SIG-M5 (cell line): ENCODE measurements at places on chromosomes 5 and 9.
A peak's percentile ranks its signal among the peaks of the same experiment; 100 is the strongest.

GRCh38 chr5:36178524-36178890, 26.6 kb downstream of the SKP2 start:
- DNase-seq = no peak

GRCh38 chr5:172446336-172447051, 7.8 kb downstream of the SH3PXD2B start:
- DNase-seq = no peak

DNA sequence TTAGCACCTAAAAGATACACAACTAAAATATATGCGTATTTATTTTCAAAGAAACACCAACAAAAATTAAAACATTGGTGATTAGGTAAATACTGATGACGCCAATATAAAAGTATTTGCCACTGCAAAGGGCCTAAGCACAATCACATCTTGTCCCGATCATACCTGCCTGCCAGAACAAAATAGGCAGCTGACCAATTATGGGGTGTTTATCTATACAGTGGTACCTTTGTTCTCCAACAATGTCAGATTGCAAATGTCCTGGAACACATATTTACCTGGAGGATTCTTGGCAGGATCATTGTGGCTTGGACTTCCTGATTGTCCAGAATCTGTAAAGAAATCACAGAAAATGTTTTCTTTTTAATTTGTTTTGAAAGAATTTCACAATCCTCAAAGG, 134.5 kb downstream of the NFIB start:
- DNase-seq = no peak

GRCh38 chr9:254516-254915, 39.9 kb downstream of the DOCK8 start:
- no peak for DNase-seq

- DNase-seq = no peak
Measured at GRCh38 chr5:133841831-133842750, 126.3 kb downstream of the C5orf15 start.

GRCh38 chr5:72172786-72173185, 65.5 kb downstream of the MAP1B start:
- no peak for DNase-seq

- DNase-seq = no peak
Measured at GRCh38 chr5:63553073-63553472, 409.2 kb downstream of the HTR1A start.

DNA sequence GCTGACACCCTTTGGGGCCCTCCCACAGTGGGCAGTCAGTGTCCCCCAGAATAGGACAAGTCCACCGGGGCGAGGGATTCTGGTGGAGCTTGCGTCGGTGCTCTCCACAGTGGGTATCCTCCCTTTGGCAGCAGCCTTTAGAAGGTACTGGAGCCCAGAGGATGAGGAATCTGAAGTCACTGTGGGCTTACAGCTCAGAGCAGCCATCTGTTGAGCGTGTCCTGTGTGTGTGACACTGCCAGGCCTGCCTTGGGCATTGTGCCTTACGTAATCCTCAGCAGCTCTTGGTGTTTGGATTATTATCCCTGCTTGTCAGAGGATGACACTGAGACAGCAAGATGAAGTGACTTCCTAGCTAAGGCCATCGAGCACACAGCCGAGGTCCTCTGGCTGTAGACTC, 12.6 kb downstream of the URM1 start:
- no peak for DNase-seq

- DNase-seq = no peak
Measured at GRCh38 chr5:108917596-108917995, 169.9 kb downstream of the FER start.

- DNase-seq = no peak
Measured at GRCh38 chr9:103661663-103662062, 432.4 kb upstream of the SMC2 start.

GRCh38 chr5:124704594-124705284, 41.7 kb downstream of the ZNF608 start:
- no peak for DNase-seq

DNA sequence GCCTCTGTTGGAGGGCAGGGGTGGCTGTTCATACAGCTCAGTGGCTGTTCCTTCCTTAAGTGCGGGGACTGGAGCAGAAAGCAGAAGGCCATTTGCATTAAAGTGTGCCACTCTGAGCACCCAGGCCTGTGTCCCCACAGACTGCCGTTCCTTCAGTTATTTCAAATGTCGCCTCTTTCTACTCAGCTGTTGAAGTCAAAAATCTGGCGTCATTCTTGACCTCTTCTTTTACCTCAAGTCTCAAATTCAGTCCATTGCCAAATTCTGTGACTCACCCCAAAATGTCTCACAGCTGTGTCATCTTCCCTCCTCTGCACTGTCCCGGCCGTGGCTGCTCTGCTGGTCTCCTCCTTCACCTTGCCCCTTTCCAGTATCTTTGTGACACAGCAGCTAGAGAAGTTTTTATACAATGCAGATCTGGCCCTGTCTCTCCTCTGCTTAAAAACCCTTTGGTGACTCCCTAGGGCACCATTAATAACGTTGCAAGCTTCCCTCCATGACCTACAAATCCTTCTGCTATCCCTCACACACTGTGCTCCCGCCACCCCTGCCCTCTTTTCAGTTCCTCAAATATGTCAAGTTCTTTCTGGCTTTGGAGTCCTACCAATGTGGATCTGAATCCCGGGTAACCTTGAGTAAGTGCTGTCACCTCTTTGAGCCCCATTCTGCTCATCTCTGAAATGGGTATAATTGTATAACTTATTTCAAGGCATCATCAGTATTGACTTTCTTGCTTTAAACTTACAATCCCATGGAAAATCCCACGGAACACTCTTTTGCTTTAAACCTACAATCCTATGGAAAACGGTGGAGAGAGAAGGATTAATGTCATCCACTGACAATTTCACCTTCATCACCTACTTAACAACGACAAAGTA, 98.3 kb upstream of the BOD1 start:
- DNase-seq = no peak

DNA sequence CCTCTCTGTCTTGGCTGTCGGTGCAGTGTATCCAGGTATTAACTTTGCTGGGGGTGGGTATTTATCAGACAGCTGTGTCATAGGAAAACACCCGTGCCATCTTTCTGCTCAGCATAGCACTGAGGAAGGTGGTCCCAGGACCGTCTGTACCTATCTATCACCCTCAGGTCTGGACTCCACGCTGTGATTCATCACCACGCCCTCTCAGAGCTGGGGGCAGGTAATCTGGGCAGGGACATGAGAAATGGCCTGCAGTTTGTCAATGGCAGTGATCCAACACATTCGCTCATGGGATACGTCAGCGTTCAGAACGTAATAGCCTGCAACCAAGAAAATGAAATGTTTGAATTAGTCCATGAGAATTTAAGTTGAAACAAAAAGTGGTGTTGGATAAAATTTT, 151.6 kb upstream of the MAP1B start:
- no peak for DNase-seq

DNA sequence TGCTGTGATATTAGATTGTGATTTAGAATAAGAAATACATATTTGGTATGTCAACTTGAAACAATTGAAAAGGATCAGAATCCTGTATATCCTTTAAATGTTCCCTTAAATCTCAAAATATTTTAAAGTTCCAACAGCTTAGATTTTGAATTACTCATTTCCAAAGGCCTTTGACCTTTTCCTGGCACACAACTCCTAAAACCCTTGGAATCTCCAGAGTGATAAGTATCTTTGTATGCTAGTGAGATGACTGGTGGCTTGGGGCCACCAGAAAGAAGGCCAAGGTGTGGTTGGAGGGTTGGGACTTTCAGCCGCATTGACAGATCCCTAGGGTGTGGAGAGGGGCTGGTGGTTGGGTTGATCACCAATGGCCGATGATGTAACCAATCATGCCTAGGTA, 104.7 kb downstream of the YIPF5 start:
- no peak for DNase-seq

GRCh38 chr9:27165670-27166069, 56.6 kb downstream of the TEK start:
- no peak for DNase-seq

- DNase-seq = peak; percentile 16
Measured at GRCh38 chr5:72465601-72466563, 41.3 kb downstream of the ZNF366 start.

GRCh38 chr9:135021393-135021789, 66.1 kb upstream of the OLFM1 start:
- DNase-seq = no peak

- DNase-seq = no peak
Measured at GRCh38 chr5:154112255-154112654, 73.5 kb downstream of the MFAP3 start.

DNA sequence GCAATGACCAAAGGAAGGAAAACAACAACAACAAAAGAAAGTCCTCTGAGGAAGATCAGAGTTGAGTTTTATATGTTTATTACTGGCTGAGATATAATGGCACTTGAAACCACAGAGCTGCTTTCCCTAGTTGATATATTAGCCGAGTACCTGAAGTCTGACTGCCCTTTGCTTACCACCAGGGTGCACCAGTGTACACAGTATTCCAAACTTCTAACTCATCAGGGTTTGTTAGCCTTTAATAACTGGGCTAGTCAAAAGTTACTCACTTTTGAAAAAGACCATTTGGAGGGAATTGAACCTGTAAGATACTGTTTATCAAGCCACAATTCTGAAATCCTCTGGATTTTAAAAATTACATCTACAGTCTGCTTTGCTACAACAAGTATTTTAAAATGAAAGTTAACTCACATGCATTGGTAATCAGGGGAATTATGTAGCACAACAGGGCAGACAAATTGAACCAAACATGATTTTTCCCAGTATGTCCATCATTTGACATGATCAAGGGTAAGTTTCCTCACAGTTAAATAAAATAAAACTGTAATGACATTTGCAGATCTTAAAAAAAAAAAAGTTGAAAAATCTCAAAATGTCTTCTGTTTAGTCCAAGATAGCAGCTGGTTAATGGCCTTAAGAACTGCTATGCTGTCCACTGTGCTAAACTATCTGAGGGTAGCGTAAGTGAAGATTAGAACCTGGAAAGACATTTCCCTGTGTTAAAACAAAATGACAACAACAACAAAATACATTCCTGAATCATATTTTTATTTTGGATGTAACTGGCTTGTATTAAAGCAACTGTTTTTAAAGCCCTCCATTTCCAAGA, 57.3 kb upstream of the C6 start:
- DNase-seq = no peak

DNA sequence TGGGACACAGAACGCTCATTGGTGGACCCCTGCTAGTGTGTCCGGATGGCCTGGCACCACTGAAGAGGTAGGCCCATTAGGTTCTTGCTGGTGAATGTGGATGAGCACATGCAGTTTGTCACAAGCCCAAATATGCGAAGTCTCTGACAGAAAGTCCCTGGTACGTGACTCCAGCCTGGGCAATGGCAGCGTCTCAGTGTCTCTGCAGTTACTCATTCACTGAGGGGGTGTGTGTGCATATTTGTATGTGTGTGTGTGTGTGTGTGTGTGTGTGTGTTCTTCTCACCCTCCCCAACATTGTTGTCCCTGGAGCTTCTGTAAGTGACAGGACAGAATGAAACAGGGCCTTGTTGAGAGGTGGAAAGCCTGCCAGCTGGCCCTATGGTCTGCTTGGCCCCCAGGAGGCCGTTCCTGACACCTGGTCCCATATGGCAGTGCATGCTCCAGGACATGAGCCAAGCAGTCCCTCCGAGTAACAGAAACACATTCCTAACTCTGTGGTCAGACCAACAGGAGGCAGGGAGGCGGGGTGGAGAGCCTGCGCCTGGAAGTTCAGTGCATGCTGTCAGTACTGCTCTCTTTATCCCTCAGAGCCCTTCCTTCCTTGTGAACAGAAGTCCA, 169.9 kb downstream of the SLC28A3 start:
- DNase-seq = no peak

- no peak for DNase-seq
Measured at GRCh38 chr5:74367934-74368333, 272.6 kb downstream of the ENC1 start.

DNA sequence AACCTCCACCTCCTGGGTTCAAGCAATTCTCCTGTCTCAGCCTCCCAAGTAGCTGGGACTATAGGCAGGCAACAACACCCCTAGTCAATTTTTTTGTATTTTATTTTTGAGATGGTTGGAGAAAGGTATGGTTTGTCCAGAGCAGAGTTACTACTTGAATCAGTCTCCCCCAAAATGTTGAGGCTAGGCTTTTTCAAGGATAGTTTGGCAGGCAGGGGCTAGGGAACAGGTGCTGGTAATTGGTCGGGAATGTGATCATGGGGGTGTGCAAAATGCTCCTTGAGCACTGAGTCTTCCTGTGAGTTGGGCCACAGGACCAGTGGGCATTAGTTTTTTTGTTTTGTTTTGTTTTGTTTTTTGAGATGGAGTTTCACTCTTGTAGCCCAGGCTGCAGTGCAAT, 28.3 kb upstream of the PRRC2B start:
- DNase-seq = no peak

GRCh38 chr5:57845025-57845424, 362.4 kb upstream of the ACTBL2 start:
- DNase-seq = no peak

- DNase-seq = no peak
Measured at GRCh38 chr5:123001808-123002207, 34.7 kb downstream of the PPIC start.

DNA sequence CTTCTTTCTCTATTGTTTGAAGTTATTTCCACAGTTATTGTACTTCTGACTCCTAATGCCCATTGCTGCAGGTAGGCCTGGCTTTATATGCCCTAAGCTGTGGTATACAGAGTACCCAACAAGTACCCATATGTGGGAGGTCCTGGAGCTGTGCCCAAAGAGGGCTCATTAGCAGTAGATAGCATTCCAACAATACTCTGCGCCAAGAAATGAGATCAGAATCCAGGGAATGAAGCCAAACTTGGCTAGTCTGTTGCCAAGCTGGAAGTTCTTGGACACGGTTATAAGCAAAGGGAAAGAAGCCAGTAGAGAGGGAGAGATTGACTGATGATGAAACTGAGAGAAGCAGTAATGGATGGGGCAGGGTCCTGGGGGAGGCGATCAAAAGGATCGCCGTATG, 29.7 kb upstream of the FAM169A start:
- no peak for DNase-seq

DNA sequence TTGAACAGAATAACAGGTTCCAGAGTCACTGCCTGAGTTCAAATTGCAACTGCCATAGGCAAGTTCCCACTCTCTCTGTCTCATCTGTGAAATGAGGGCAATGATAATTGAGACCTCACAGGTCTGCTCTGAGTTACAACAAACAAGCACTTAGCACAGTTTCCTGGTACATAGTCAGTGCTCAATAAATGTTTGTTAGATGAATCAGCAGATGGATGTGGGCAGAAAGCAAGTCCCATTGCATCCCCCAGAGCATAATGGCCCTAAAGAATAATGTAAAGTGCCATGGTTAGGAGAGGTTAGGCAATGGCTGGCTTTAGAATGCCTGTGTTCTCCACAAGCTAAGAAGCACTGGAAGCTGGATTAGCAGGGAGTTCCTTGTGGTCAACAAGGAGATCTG, 136.5 kb upstream of the LARP1 start:
- DNase-seq = no peak

DNA sequence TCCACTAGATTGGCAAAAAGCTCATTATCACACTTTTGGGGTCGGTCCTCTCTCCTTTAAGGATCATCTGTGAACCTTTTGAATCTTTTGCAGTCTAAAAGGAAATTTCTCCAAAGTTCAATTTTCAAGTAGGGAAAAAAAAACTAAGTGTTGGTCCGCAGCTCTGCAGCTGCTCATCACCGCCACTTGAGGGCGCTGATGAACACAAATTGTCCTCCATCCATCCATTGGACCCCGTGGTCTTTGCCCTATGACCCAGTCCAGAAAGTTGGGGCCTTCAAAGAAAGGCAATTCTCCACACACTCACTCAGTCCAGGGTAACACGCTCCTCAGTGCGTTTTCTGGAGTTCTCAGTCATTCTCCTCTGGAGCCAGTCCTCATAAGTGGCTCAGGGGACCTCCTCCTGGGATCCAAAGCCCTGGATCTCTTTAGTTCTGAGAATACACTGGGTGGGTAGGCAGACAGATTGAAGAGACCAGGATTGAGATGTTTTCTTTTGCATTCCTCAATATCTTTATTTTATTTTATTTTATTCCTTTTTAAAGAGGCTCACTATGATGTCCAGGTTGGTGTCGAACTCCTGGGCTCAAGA, 63.6 kb upstream of the SLC28A3 start:
- no peak for DNase-seq
